ENCODE measurements at places on chromosomes 4 and X. TPM values are rescaled to one million over a fixed set of nuclear protein-coding genes. Genes with fewer than 3 reads are reported as not detected.

The FABP2 gene
- total RNA-seq = not detected

The N4BP2 gene
- 31.5 TPM for total RNA-seq

The SYTL5 gene
- total RNA-seq = not detected

The AMBN gene
- total RNA-seq = not detected

The CASK gene
- total RNA-seq = 38.2 TPM

The SLC10A3 gene
- 25.2 TPM for total RNA-seq

The PLK4 gene
- total RNA-seq = 38.1 TPM

The CT45A10 gene
- total RNA-seq = not detected

The YTHDC1 gene
- 86.0 TPM for total RNA-seq

The GAGE12E gene
- total RNA-seq = not detected

The CLNK gene
- total RNA-seq = not detected

The TMSB15B gene
- 7.7 TPM for total RNA-seq

The DUX4 gene
- total RNA-seq = not detected

The CXorf66 gene
- not detected for total RNA-seq

The LRAT gene
- not detected for total RNA-seq

The NUP62CL gene
- 1.3 TPM for total RNA-seq

The PWWP3B gene
- not detected for total RNA-seq

The NKRF gene
- 15.1 TPM for total RNA-seq

The DEFB131A gene
- total RNA-seq = not detected

The SCML1 gene
- total RNA-seq = 0.93 TPM

The TASL gene
- total RNA-seq = 15.6 TPM

The SPARCL1 gene
- not detected for total RNA-seq

The GALNTL6 gene
- total RNA-seq = not detected

The RASSF6 gene
- not detected for total RNA-seq

The INTU gene
- total RNA-seq = not detected

The FREM3 gene
- 0.05 TPM for total RNA-seq

The SOD3 gene
- not detected for total RNA-seq

The FNIP2 gene
- 19.7 TPM for total RNA-seq

The NRK gene
- not detected for total RNA-seq

The PAPSS1 gene
- 30.5 TPM for total RNA-seq

All from T-helper 1 cell treated with Interleukin-12 subunit alpha and Interleukin-12 subunit beta and Interleukin-4 antibody, amounts not matched to agents 30 ng/mL and 1 ng/mL, for 36 hours (primary cell).